Activated CD4-positive, alpha-beta T cell treated with anti-CD3 and anti-CD28 coated beads, Interleukin-2, amount 10 ng/mL, durations not matched to agents 7 days and 5 days (primary cell): ENCODE measurements at places on chromosomes 13 and 19. TPM values are rescaled to one million over a fixed set of nuclear protein-coding genes. Genes with fewer than 3 reads are reported as not detected.

The ZNF837 gene
- total RNA-seq, result 1.5 TPM

The TUBA3C gene
- total RNA-seq, result not detected

The ADGRE2 gene
- 0.73 TPM for total RNA-seq

The TJP3 gene
- 3.5 TPM for total RNA-seq

The NRTN gene
- 0.37 TPM for total RNA-seq

The CRB3 gene
- total RNA-seq, result 0.64 TPM

The SLC7A1 gene
- 77.5 TPM for total RNA-seq

The KMT5C gene
- 28.3 TPM for total RNA-seq

The ARGLU1 gene
- total RNA-seq, result 132 TPM

The FFAR2 gene
- total RNA-seq, result not detected

The ISYNA1 gene
- total RNA-seq, result 10.7 TPM

The TIMM44 gene
- 59.9 TPM for total RNA-seq

The MEIOSIN gene
- total RNA-seq, result not detected

The OR10H2 gene
- total RNA-seq, result not detected

The CELF5 gene
- 0.06 TPM for total RNA-seq

The TMEM221 gene
- total RNA-seq, result not detected
